Immature natural killer cell (primary cell): ENCODE measurements at places on chromosomes 12 and 14. TPM values are rescaled to one million over a fixed set of nuclear protein-coding genes. Genes with fewer than 3 reads are reported as not detected.

Gene KRT6C
- polyA plus RNA-seq = not detected

DNA sequence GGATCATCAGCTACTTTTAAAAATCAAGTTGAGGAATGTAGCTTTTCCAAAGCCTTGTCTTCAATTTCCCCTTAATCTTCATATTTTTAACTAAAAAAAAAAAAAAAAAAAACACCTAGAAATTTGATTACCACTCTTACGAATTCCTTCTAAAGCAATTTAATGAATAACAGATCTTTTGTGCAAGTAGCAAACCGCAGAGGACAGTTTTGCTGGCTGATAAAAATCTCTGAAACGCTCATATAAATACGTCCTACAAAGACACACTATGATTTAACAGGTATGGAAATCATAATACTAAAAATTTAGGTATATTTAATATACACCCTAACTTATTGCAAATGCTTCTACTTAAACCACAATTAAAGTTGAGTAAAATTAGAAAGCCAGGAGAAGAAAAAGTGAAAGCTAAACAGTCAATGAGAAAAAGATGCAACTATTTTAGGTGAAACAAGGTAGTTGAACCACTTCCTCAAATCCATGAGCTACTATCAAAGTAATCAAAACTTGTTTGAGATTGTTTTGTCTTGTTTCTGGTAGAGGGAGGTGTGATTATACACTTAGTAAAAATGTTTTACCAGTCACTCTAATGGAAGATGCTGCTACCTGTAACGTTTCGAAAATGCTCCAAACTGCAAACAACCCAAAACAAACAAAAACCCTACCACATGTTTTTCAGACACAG, 2.2 kb downstream of the PAWR start:
- DNase-seq = no peak

DNA sequence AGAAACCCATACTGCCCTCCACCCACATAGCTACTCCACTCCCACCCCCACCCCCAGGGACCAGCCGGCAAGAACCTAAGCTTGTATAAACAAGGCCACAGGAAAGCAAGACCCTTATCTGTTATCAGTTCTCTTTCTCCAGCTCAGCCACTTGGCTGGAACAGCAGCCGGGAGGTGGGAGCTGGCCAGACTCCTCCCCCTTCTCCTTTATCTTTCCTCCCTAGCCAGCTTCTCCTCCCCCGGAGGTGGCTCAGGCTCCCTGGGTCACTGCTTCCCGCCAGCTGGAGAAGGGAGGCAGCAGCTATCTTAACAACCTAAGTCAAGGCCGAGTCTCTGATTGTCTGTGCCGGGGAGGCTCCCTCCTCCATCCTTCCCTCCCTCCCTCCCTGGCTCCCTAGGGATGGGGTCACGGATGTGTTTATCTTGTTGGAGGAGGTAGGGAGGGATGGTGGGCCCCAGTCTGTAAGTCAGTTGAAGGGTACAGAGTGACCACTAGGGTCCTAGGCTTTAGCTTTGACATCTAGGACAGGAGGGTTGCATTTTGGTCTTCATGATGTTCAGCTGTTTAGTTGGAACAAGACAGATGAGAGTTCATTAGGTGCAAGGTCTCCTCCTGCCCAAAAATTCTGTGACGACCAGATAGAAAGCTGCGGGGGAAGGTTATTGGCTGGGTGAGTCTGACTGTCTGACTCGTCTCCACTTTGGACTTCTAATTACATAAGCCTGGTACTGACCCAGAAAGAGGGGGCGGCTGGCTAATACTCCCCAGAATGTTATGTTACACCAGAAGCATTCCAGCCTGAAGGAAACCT, 29.7 kb downstream of the ZFP36L1 start:
- DNase-seq = no peak

DNA sequence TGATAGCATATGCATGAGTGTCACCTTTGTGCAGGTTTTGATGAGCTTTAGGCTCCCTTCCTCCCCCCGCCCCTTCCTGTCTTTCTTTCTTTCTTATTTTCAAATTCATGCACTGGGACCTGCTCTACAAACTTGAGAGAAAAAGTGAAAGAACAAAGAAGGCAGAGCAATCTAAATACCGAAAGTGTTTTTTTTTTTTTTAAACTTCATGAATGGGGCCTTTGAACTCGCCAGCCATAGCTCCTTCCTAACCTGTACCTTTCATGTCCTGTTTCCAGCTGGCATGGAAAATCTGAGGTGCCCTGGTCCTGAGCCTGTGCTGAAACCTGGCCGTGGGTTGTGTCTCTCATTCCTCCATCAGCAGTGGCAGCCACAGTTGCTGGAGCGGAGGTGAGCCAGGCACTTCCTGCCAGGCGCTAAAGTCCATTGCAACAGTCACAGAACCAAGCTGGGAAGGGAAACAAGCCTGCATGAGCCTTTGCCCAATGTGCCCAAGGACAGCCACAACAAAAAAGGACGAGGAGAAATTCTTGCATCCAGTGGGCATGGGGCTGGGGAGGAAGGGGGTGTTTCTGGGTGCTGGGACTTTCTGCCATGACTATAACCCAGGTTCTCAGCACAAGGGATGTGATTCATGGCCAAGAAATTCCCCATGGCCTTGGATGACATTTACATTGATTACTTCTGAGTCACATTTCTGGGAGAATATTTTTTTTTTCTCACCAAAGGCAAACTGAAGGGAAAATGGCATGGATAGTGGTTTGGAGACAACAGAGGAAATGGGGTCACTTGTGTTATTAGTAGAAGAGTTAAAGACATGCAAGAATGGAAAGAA, 102.7 kb downstream of the TMEM30B start:
- DNase-seq = no peak

Gene LTBR
- polyA plus RNA-seq = 1.2 TPM

Gene PRB2
- polyA plus RNA-seq = not detected

GRCh38 chr12:53330671-53331070, 5.5 kb downstream of the SP7 start:
- DNase-seq = no peak

GRCh38 chr12:97404543-97404942, 58.1 kb upstream of the RMST start:
- no peak for DNase-seq

DNA sequence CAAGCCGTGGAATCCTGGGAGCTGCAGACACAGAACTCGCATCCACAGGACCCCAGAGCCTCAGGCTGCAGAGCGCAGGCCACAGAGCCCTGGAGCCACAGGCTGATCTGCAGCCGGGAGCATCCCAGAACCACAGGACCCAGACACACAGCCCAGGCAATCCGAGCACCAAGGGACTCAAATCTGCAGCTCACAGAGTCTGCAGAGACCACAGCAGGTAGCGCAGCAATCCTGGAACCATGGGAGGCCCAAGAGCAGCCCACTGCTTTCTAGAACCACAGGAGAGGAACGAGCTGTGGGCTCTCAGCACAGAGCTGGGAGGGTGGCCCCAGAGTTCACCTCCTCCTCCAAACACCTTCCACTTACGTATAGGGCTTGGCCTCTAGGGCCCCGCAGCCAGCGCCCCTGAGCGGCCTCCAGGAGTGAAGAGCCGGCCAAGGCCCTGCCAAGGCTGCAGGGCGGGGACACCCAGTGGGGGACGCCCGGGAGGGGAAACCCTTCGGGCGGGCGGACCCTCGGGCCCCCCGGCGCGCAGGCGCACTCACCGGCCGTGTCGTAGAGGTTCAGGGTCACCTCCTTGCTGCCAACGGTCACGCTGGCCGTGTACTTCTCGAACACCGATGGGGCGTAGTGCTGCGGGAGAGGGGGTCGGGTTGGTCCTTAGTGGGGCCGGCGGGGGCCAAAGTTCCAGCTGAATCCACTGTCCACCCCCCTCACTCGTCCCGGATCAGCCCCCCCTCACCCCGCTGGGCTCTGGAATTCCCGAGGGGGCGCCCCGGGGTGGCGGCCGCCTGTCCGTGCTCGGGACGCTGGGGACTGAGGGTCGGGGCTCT, 665 bp downstream of the RHOF start:
- peak; percentile 68 for DNase-seq

DNA sequence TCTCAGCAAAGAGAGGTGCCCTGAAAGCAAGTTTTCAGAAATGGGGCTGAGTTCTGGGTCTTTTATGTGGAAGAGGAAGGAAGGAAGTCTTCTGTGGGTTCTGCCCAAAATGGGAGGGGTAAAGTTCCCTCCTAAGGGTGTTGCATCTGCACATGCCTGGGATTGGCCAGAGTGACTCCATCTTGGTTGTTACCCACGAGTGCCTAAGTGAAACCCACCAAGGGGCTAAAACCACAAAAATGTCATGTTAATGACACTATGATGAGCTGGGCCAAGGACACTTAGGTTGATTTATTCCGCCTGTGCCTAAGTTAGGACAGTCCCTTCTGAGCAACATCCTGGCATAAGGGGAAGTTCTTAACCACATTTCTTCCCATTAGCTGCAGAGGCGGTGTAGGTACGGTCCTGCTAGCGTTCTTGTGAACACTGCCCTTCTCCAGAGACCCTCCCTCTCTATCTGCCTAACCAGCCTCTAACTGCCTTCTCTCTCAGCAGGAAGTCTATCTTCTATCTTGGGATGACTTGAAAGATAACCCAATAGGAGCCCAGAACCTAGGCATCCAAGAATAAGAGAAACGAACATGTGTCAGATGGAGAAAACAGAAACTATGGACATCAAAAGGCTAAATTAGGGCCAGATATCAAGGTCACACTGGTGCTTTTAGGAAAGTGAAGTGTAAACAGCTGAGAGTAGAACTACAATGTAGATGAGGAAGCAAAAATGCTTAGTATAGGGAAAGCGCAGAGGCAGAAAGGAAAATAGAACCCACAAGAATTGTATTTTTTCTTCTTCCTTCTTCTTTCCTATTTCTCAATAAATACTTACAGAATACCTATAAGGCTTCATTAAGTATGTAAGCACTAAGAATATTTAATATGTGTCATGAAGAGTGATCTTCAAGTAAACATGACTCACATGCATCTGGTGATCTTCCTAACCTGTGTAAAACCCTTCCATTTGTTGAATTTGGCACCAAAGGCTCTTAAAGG, 104.2 kb upstream of the AMN1 start:
- peak; percentile 65 for DNase-seq

DNA sequence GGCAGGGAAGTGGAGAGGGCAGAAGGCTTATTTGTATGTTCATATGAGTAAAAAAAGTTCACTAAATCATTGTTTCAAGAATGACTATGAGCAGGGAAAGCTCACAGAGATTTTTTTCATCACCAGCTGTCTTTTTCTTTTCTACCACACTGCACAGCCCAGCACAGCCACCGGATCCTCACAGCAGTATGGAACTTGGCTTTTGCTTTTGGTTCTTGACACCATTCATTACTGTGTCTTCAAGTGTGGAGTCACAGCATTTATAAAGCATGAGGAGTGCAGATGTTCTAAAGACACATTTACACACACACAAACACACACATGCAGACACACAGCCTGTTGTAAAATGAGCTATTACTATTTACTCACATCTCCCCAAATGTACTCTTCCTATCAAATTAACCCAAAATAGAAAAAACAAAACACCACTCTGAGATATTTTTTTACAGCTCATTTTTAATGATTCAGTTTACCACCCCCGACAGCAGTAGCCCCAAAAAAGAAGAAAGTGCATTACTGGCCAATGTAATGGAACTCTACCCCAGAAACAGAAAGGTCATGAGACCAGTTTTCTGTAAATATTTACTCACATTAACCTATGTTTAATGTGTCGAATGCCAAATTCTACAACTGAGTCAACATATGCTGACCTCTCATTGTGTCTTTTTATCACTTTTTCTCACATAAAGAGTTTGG, 60.5 kb downstream of the BTG1 start:
- no peak for DNase-seq

DNA sequence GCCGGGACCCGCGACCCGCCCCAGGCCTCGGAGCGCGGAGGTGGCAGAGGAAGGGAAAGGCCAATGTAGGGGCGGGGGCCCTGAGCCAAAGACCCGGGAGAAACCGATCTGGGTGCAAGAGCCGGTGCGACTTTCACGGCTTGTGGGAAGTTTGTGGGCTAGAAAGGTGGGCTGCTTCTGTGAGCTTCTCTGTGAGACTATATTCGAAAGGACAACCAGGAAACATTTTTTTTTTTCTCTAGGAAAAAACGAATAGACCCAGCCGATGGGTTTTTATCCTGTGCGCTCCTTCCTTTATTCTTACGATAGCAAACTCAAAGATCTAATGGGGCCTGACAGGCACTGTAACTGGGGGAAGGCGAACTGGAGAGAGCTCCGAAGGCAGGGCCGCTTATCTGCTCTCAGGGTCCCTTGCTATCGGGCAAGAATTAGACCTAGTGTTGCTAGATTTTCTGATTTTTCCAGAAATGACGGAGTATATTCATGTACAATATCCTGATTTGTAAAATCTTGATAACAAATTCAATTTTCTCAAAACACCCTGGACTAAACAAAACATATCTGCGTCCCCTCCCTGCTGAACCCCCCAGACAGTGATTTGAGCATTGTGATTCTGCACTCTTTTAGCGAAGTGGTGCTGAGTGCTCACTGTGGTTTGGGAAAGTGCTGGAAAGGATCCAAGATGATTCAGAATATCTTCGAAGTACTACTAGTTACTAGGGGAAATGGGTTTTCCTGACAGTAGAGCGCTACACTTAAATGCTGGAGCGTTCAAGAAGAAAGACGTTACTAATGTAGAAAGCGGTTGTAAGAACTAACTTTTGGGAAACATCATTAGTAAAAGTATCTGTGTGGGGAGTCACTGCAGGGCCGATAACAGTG, 563 bp upstream of the STXBP6 start:
- DNase-seq = no peak

DNA sequence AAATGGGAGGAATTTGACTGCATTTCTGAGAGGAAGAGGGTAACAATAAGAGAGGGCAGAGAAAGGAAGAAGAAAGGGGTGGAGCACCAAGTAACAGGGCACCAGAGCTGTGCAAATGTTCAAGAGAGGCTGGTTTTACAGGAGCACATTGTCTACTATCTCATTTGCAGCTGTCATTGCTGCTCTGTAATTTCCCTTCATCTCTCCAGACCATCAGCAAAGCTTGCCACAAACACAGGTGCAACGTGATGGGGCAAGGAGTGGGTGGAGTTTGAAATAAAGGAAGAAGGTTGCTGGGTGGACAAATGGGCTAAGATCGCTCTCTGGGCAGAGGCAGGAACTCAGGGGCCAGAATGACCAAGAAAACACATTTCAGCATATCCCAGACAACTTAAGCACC, 47.9 kb upstream of the PLEKHG6 start:
- no peak for DNase-seq

DNA sequence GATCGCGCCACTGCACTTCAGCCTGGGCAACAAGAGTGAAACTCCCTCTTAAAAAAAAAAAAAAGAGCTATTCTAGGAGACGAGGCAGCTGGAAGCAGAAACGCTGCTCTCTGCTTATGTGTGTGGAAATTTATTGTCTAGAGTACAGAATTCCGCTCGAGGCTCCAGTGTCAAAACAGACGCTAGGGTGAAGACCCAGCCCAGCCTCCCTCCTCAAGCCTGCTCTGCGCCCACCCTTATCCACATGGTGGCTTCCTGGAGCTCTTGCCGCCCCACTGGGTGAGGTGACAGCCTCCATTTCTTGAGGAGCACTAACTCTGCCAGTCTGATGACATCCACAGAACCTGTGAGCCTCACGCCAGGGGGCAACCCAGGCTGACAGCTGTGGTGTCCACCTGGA, 49.5 kb upstream of the DLK1 start:
- no peak for DNase-seq

Gene GALNT8
- 0.25 TPM for polyA plus RNA-seq

Gene CKB
- polyA plus RNA-seq = 0.34 TPM

Gene BMP4
- not detected for polyA plus RNA-seq

Gene HOXC6
- polyA plus RNA-seq = not detected
